ENCODE measurements at places on chromosomes 2 and 18. TPM values are rescaled to one million over a fixed set of nuclear protein-coding genes. Genes with fewer than 3 reads are reported as not detected.

The NPHP1 gene
- polyA plus RNA-seq: 0.15 TPM

The PKDCC gene
- not detected for polyA plus RNA-seq

The EVX2 gene
- not detected for polyA plus RNA-seq

The CXCR4 gene
- polyA plus RNA-seq: 682 TPM

The REG3A gene
- not detected for polyA plus RNA-seq

- DNase-seq: no peak
Measured at GRCh38 chr2:18001671-18002070, 123.2 kb downstream of the KCNS3 start.

- no peak for DNase-seq
Measured at GRCh38 chr2:138112536-138112935, 148.3 kb downstream of the HNMT start.

DNA sequence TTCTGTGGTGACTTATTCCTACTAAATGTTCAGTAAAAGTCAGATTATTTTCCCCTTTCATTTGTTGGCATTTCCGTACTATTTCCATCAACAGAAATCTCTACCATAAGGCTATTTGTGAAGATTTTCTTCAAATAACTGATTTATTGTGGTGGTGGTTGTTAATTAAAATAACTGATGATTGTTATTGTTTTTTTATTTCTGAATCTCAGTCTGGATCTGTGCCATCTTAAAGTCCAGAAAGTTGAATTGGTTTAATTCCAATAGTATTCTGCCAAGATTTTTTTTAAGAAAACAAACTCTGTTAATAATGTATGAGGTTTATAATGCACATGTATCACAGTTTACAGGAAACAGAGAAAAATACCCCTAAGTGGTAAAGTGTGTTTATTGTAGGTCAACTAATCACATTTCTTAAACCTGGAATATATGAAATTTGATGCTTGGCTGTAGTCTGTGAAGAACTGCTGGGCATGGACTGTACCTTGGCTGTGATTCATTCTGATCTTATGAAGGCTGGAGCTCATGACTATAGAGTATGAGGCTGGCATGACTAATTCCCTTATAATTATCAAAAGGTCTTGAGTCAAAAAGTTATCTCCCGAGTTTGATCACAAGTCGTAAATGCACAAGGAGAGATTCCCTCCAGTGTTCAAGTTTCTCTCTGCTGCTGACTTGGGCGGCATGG, 134.2 kb upstream of the RND3 start:
- DNase-seq: no peak

DNA sequence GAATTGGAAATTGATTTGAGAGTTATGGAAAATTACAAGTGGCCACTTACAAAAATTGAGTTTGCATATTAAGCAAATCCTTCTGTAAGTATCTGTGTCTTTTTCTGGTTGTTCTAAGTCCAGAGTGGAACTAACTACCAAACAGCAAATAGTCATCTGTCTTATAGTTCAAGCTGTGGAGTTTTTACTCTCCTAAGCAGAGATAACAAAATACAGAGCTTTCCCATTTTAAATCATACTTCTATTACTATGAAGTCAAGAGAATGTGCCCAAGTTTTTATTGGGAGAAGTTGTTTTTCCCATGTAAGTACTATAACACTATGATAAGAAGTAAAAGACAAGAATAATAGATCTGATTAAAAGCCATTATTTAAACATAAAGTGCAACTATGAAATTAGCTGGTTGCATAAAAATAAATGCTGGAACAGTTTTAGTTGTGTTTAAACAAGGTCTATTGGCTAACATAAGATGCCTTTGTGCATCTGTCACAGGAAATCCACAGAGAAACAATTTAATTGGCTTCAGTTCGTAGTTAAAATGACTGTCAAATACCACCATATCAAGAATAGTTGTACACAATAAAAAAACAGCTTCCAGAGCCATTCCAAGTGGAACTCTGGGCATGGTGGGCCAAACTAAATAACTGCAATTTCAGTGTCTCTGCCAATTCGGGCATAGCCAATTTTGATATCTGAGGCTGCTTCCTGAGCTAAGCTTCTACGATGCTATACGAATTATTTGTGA, 1467.4 kb upstream of the NXPH2 start:
- DNase-seq: no peak

DNA sequence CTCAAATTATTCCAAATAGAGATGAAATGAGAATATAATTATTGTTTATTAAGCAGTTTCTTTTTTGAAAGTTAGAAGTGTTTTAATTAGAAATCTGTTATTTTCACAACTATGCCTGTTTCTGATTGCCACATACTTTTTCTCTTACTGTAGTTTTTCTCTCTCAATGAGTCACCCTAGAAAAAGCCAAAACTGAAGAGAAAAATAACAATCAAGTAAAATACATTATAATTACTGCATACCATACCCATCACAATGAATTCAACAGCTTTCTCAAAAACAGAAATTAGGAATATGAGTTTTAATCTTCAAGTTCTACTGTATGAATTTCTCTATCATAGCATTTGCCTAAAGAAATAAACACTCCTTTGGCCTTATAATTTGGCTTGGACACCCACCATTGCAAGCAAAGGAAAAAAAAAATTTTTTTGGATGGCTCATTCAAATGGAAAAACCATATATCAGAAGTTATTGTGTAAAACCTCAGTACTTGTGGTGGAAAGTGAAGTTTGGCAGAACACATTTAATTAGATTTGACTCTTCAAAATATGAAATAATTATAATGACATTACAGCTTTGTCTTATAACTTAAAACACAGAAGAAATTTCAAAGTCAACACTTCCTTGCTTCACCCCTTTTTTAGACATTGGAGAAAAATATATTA, 138.5 kb downstream of the DYM start:
- DNase-seq: no peak
